ENCODE measurements at places on chromosomes 2 and 18.

DNA sequence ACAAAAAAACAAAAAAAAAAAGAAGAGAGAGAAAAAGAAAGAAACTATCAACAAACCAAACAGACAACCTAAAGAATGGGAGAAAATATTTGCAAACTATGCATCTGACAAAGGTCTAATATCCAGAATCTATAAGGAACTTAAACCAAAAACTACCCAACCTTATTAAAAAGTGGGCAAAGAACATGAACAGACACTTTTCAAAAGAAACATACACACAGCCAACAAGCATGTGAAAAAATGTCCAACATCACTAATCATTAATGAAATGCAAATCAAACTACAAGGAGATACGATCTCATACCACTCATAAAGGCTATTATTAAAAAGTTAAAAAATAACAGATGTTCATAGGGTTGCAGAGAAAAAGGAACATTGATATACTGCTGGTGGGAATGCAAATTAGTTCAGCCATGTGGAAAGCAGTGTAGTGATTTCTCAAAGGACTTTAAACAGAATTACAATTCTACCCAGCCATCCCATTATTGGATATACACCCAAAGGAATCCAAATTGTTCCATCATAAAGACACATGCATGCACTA, 7.2 kb upstream of the POLE4 start:
- no peak for DNase-seq

GRCh38 chr2:200735061-200735460, 76.6 kb upstream of the BZW1 start:
- DNase-seq = no peak

GRCh38 chr2:84640411-84640810, 124.1 kb downstream of the DNAH6 start:
- DNase-seq = no peak

DNA sequence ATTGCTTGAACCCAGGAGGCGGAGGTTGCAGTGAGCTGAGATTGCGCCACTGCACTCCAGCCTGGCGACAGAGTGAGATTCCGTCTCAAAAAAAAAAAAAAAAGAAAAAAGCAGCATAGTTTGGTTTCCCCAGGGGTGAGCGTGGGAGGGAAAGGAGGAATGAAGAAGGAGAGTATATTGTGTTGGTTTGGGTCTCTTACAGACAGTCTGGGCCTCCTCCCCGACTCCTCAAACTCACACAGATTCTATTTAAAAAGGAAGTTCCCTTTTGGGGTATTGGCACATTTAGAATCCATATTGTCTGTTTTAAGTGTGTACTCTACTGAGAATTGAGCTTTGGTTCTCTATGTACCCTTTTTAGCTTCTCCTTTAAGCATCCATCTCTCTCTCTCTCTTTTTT, 27.4 kb upstream of the SLC20A1 start:
- DNase-seq = no peak

- no peak for DNase-seq
Observed at GRCh38 chr18:22109535-22109934, 59.9 kb upstream of the GATA6 start.

- DNase-seq = no peak
Observed at GRCh38 chr2:84481702-84482101, 22.6 kb upstream of the SUCLG1 start.

DNA sequence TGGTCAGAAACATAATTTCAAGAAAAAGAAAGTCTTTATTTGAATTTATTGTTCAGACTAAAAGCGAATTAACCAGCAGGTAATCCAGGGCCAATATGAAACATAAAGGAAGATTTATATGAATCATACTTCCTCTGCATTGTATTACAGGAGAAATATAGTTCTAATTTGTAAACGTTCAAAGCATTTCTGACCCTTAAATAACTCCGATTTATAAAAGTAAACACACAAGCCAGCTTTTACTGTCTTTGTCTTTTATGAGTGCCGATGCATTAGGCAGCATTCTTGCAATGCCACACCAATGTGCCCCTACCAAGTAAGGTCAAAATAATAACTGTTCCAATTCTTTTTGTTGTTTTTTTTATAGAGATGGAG, 118.8 kb upstream of the RBBP8 start:
- DNase-seq = no peak

DNA sequence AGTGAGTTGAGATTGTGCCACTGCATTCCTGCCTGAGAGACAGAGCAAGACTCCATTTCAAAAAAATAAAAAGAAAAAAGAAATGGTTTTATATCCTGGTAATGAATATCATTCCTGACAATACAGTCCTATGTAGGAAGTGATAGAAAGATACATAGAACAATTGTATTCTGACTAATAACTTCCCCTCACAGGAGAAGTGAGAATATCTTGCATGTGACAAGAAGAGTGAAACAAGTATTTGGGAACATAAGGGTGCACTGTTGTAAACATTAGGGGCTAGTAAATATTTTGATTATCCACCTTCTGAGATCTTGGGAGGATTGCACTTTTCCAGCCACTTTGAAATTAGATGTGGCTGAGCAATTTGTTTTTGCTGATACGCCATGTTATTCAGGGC, 40.7 kb downstream of the KLHL14 start:
- DNase-seq = no peak

DNA sequence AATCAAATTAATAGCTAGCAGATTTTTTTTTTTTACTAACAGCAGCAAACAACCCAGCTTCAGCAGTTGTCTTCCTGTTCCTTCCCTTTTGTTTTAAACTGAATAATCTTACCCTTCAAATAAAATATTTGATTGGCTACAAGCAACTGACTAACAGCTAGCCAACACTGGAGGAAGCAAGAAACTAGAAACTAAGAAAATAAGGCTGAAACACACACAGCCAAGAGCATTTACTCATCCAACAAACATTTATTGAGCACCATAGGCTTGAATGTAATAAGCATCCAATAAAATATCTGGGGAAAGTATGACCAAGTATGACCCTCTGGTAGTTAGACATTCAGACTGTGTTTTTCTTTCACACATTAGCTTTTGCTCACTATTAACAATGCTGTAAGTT, 189.2 kb downstream of the CD226 start:
- no peak for DNase-seq

DNA sequence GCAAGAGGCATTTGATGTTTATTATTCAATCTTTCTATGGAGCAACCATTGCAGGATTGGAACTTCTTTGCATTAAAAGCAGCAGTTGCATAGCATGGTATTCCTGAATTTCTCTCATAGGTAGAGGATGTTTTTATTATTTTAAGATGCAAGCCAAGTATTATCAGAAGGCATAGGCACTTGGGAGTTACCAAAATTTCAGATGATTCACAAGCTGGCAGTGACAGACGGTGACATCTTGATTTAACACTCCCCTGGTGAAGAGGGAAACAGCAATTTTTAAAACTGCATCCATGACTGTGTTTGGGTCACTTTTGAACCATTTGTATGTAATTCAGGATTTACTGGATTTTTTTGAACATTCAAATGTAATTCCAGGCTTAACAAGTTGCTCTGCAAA, 654.3 kb downstream of the SLC4A3 start:
- DNase-seq = no peak

DNA sequence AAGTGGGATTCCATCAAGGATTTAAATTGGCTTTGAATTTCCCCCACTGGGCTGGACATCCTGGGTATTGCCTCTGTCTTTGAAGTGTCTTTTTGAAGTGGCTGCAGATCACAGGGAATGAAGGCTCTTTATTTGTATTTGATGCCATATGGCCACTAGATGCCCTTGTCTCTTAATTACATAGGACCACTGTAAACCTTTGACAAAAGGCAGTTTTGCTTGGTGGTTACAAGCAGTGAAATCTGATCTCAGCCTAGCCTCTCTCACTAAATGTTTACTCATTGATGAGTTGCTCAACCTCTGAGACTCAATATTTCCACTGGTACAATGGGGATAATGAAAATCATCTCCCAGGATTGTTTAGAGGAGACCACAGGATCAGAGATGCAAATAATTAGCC, 102.2 kb downstream of the INSIG2 start:
- no peak for DNase-seq

DNA sequence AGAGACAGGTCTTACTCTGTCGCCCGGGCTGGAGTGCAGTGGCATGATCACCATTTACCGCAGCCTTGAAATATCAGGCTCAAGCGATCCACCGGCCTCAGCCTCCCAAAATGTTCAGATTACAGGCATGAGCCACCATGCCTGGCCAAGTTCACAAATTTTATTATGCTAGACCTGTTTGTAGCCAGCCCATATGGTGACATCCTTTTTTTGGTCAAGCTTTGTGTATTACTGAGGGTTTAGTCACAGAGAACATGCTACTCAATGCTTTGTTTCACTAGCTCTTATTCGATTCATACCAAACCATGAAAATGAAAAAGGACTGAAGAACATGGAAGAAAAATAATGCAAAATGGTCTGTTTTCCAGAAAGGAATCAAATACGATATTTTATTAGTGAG, 41.4 kb downstream of the DGKD start:
- DNase-seq = no peak

GRCh38 chr2:28142386-28142785, 250.3 kb upstream of the FOSL2 start:
- DNase-seq = no peak

- DNase-seq = no peak
Observed at GRCh38 chr2:120939595-120940318, 204.1 kb downstream of the GLI2 start.

DNA sequence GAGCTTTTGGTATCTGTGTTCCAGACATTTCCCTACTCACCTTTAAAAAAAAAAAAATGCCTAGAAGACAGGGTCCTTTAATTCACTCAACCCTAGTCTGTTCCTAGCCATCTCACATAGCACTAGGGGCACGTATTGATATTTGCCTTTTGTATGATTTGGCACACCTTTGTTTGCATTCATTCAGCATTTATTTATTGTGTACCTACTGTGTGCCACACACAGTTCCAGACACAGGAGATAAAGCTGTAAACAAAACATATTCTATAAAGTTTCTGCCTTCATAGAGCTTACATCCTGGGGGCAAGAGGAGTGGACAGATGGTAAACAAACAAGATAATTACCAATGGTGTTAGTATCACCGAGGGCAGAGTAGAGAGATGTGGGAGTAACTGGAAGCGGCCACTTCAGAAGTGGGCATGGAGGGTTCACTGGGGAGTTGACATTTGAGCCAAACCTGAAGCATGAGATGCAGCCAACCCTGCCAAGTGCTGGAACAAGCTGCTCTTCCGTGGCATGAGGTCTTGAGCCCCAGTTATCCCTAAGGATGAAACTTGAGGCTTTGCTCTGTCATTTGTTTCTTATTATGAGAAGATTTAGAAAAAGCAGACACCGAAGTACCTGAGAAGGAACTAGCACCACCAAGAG, 18.2 kb downstream of the MAPRE2 start:
- DNase-seq = no peak

- DNase-seq = no peak
Observed at GRCh38 chr2:58914733-58915505, 673.8 kb upstream of the FANCL start.

DNA sequence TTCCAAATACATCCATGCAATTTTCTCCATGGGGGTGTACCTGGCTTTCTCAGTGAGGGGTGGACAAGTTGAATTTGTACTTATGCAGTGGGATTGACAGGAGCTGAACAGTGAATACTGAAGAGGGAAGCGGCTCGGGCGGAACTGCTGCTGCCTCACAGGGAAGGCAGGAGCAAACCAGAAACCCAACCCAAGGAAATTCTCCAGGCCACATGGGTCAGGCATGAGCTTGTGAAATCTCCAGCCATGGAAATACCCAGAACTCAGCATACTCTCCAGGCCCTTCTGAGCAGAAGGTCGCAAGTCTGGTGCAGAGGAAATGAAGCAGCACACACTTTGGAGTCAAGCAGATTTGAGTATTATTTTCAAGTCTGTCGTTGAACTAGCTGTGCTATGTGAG, 26.5 kb upstream of the INO80C start:
- no peak for DNase-seq

DNA sequence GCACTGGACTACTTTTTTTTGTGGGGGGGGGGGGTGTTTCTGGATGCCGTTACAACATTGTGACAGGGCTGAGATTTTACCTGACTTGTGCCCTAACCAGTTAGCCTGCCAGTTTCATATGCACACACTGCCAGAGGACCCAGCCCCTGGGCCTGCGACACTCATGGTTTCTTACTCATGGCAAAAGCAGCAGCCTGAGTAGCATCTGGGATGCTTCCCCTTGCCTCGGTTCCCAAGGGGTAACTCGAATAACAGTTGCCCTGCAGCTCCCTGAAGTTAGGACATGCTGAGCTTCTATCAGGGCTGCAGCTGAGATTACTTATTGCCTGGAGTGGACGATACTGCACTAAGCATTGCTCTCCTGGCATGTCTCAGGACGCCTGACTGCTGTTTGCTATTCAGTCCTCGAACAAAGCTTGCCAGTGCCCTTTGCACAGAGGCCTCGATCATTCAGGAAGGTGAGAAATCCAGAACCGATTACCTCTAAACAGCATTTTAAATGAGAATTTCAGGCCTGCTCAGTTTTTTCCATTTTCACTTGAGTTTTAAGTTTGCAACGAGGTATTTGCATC, 47.9 kb downstream of the TRPM8 start:
- DNase-seq = no peak

- DNase-seq = no peak
Observed at GRCh38 chr18:76819411-76820136, 2.8 kb upstream of the ZNF236 start.

DNA sequence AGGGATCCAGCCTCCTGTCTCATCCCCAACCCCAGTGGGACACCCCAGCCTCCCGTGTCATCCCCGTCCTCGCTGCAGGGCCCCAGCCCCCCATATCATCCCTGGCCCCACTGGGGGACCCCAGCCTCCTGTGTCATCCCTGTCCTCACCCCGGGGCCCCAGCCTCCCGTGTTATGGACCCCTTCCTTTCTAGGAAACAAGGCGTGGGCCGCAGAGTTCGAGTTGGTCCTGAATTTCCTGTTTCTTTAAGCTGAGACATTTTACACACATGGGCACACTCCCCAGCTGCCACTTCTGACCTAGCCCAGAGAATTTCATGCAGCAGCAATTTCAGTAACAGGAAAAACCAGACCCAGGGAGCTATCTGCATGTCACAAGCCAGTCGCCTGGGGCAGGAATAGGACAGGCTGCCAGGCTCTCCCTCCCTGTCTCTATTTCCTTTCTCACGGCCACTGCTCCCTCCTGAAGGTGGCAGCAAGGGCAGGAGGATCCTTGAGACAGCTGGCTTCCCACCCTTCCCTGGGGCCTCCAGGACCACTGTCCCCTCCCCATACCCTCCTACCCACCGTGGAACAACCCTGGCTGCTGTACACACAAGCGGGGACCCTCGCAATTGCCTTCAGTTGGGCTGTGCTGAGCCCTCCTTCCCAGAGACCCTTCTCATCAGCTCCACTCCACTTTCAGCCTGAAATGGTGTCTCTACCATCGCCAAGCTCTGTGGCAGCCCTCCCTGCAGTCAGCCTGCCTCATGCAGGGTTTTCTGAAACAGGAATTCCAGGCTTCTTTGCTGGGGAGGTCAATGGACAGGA, 141.9 kb upstream of the ID2 start:
- DNase-seq = no peak

GRCh38 chr18:33844232-33844631, 266.2 kb downstream of the ASXL3 start:
- DNase-seq = no peak

All from activated CD4-positive, alpha-beta T cell treated with anti-CD3 and anti-CD28 coated beads, Interleukin-2, amount 50 U/mL, for 16 hours (primary cell).